Femur (tissue), 1 donor: ENCODE measurements at places on chromosomes 6 and 20.

DNA sequence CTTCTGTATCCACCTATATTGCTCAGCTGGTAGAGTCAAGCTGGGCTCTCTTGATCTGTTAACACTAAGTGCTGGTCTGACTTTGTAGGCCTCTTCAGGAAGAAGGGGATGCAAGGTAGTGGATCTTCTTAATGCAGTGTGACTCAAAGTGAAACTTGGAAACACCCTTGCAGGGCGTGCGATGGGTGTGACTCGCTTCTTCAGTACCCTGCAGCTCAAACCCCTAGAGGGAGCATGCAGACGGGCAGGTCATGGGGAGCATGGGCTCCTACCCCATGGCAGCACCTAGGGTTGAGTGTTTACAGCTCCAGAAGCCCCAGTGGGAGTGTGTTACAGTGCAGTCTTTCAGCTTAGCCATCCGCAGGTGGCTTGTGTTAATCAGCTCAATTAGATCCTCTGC lies 757 bp upstream of the SAMD3 start:
- DNase-seq = no peak

DNA sequence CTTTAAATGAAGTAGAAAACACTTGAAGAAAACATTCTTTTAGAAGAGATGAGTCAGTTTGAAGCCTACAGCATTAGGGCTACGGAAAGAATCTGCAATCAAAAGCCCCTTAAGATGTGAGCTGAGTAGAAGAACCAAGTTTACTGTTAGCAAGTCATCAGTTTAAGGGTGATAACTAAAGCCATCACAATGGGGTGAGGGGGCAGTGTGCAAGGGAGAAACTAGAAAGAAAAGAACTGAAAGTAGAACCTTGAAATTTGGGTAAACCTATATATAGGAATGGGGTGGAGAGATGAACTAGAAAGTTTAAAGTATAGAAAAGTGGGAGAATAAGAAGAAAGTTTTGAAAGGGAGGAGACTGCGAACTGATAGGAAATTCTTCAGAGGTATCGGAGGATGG lies 212.9 kb downstream of the COL19A1 start:
- no peak for DNase-seq

GRCh38 chr6:109102762-109103161 lies 7.5 kb downstream of the CEP57L1 start:
- no peak for DNase-seq

GRCh38 chr20:51419231-51419630 lies 123.3 kb downstream of the NFATC2 start:
- DNase-seq = no peak

GRCh38 chr6:151876122-151876521 lies 68.6 kb downstream of the ESR1 start:
- DNase-seq = no peak
